ENCODE measurements at places on chromosomes 3 and 15.

- DNase-seq, result no peak
Measured at GRCh38 chr3:136885357-136886213, 23.6 kb downstream of the NCK1 start.

- no peak for DNase-seq
Measured at GRCh38 chr3:53842436-53843194, 3.6 kb downstream of the CHDH start.

GRCh38 chr3:152328841-152329240, 60.1 kb downstream of the MBNL1 start:
- DNase-seq, result no peak

DNA sequence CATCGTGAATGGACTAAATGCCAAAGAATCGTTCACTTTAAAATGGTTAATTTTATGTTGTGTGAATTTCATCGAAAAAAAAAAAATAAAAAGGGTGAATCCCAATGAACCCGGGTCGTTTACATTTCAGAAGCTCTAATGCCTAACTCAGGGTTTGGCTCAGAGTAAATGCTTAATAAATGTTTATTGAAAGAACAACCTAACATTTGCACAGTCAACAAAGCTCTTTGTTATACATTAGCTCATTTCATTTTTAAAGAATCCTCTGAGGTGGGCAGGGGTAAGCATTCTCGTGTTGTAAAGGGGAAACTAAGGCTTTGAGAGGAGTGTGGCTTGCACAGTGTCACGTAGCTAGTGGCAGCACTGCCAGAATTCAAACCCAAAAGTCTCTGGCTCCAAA, 109.5 kb downstream of the RPLP1 start:
- DNase-seq, result no peak

- DNase-seq, result no peak
Measured at GRCh38 chr3:39962581-39962980, 153.2 kb downstream of the MYRIP start.

- no peak for DNase-seq
Measured at GRCh38 chr3:144770915-144771351, 799.3 kb downstream of the DIPK2A start.

- no peak for DNase-seq
Measured at GRCh38 chr3:80051602-80051962, 283.8 kb upstream of the ROBO1 start.

- no peak for DNase-seq
Measured at GRCh38 chr3:100060685-100061484, 53.4 kb downstream of the FILIP1L start.

DNA sequence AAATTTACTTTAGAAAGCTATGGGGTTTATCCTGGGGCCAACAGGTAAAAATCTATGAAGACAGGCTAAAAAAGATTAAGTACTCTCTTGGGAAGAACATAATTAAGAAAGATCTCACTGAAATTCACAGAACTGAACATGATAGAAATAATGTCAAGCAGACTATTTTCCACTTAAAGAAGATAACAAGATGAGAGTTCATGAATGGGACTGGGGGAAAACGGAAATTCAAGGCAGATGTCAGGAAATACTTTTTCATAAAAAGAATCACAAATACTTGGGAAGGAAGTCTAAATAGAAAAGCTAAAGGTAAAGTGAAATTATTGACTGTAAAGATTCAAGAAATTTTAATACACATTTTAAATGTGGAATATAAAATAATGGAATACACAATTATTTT, 737.6 kb downstream of the EPHA3 start:
- DNase-seq, result no peak

DNA sequence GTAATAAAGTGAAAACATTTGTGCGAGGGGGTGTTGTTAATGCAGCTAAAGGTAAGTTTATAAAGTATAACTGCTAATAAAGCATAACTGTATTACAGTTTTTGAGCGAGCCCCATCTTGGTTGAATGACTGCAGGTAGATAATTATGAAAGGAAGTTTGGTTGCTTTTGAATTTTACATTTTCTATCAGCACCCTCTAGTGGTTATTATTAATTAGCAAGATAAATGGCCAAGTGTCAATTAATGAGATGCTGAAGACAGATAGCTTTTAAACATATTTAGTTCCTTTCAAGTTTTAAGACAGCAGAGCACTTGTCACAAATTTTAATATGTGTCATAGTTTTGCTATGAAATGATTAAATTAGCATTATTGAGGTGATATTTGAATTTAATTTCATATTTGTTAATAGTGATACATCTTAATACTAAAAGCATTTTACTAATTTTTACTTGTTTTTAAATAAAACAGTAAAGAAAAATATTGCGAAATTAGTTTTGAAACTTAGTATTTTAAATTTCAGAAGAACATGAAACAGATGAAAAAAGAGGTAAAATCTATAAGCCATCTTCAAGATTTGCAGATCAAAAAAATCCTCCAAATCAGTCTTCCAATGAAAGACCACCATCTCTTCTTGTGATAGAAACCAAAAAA, 15.1 kb downstream of the U2SURP start:
- DNase-seq, result peak; percentile 45

GRCh38 chr3:184727357-184728009, 15.6 kb upstream of the MAGEF1 start:
- DNase-seq, result peak; percentile 49

GRCh38 chr3:59775106-59775505, 725.3 kb upstream of the CFAP20DC start:
- no peak for DNase-seq

DNA sequence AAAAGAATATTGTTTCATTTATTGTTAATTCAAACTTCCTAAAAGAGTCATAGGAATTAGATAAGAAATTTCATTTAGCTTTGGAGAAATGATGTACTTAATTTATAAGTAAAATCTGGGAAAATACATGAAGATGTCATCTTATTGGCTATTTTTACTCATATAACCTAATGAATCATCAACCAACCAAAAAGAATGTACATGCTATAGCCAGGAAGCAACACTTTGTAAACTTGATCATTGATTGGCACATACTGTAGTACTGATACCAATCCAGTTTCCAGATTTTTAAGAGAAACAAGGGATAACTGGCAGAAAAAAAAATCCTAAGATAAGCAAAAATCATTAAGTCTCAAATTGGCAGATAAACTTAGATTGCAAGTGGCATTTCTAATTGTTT, 207.9 kb upstream of the CDIN1 start:
- DNase-seq, result no peak

DNA sequence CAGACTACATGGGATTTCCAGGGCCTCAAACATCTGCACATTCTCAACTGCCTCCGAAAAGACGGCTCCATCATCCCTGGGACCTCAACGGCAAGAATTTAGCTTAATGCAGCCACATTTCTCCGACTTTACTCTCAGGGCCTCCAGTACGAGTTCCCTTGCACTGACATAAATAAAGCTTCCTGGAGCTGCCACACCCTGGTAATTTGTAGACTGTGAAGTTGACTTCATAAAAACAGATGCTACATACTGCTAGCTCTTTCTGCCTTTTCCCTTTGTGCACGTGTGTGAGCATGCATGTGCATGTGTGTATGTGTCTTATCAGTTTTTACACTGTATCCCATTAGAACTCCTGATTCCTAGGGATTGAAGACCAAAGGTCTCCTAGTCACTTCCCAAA, 122.7 kb downstream of the NTRK3 start:
- no peak for DNase-seq

DNA sequence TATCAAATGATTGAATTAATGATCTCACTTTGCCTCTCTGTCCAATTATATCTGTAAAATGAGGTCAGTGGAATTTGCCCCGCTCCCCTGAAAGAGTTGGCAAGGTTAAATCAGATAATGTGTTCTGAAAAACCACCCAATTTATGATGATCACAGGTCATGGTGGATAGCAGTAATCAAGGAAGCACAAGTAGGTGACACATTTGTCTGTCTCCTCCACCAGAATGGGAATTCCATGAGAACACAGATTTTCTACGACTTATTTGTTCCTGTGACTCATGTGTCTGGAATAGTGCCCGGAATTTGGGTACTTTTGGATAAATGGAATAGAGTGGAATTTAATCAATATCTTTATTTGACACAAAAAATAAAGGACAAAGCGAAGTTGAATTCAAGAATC, 220.9 kb upstream of the SUCLG2 start:
- DNase-seq, result no peak

DNA sequence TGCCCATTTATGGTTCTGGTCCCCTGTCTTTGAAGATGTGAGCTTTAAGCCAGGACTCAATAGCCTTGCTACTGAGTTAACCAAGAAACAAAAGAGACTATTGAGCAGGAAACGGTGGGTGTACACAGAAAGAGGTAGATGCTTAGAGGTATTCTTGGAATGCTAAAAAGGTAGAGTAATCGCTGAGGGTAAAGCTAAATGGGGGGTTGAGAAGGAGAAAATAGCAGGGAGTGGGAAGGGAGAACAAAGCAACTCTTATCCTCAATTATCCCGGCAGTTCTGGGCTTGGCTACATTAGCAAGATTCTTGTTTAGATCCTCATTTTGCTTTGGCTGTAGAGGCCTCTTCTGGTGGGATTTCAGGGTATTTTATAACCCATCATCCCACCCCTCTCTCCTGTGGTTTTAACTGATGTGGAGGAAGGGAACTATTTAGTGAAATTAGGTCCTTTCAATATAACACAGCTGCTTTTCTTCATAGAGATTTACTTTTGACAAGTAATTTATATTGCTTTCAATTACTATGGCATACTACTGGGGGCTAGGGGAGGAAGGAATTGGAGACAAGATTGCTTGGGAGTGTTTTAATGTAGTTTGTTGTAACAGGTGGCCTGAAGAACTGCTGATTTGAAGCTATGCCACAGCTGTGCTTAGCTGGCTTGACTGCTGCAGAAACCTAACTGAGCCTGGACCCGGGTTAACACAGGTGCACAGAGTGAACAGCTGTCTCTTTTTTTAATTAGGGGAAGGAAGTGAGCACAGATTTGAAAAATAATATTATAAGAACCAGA, 234.3 kb upstream of the CCDC54 start:
- DNase-seq, result no peak

- DNase-seq, result no peak
Measured at GRCh38 chr3:64148955-64149653, 76.2 kb downstream of the PRICKLE2 start.

GRCh38 chr3:52572221-52572620, 35.8 kb downstream of the UQCC5 start:
- DNase-seq, result no peak

DNA sequence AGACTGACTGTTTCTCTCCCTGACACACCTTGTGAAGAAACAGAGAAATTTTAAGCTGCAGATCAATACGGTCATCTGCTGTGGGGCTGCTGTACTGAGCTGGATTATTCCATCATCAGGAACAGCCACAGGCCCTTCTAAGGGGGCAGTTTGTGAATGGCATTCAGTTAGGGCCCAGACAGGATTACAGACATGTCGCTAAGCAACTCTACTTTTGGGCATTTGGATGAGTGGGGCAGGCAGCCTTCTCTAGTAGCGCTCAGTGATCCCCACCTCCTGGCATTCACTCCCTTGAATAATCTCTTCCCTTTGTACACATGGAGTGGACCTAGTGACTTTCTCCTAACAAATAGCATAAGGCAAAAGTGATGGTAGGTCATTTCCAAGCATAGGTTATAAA, 144.4 kb upstream of the RARB start:
- no peak for DNase-seq

GRCh38 chr3:82494977-82495489, 733.6 kb upstream of the GBE1 start:
- DNase-seq, result no peak

DNA sequence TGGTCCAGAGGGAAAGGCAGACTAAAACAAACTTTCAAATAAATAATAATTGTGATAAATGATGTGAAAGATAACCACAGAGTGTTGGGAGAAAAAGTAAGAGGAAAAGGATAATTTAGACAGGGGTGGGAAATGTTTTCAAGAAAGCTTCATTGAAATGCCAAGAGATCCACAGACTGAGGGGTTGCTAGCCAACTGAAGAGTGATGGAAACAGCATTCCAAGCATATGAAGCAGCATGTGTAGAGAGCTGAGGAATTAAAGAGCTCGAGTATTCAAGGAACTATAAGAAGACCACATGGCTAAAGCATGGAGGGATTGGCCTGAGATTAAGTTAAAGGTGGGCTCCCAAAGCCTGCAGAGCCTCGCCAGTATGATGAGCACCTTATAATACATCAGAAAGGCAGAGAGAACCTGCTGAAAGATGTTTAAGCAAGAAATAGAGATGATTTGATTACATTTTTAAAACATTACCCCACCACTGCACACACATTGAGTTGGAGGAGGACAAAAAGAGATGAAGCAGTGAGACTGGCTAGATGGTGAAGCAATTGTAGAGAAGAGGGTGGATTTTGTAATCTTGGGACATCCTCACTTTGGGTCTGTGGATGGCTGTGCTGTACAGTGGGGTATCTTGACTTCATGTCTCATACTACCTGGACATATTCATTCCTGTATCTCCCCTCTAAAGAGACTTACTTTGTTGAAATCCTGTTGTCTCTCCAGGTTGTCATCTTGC, 100.8 kb downstream of the STAC start:
- DNase-seq, result no peak

GRCh38 chr15:75325922-75326321, 9.9 kb upstream of the COMMD4 start:
- no peak for DNase-seq

GRCh38 chr15:40137303-40138200, 23.3 kb upstream of the BUB1B start:
- no peak for DNase-seq

All from CD4-positive, alpha-beta T cell treated with Interleukin-1 beta for 1 hour (primary cell).